ENCODE measurements at places on chromosomes 13 and 19.

- peak; percentile 8 for DNase-seq
Measured at GRCh38 chr13:25738342-25739196, 313.2 kb downstream of the SHISA2 start.

DNA sequence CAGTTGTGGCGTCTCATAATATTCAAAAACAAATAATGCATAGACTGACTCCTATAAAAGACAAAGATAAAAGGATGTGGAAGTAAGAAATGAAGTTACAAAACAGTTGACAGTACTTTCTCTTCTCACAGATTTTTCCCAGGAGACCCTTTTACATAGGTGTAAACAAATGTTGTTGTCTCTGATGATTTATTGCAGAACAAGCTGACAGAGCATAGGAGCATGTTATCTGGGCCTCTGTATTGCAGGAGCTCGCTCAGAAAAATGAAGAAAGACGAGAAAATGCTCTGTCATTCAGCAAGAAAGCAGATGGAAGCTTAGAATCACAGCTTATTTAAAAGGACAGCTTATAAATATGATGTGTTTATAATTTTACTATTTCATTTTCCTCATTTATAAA is 353.6 kb upstream of the GPC6 start:
- DNase-seq: no peak

DNA sequence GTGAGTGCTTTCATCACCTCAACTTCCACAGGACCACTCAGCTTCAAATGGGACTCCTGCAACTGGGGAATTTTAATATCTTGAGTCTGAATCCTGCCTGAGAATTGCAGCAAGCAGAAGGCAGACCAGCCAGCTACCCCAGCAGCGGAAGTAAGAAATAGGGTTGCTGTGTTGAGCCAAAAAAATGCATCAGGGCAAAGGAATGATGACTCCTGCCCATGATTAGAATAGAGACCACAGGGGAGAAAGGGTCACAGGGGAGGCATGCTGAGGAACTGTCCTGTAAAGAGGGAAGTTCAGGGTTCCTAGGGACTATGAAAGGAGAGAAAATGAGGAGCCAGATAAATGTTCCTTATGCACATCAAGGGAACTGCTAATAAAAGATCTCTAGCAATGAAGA is 370.2 kb downstream of the KCTD12 start:
- no peak for DNase-seq

GRCh38 chr19:1401138-1401888 is at the start of gene GAMT:
TSS of gene GAMT (minus strand) at chr19:1401542. CDS start at chr19:1401476, 66 bp downstream.
- DNase-seq: peak; percentile 33

DNA sequence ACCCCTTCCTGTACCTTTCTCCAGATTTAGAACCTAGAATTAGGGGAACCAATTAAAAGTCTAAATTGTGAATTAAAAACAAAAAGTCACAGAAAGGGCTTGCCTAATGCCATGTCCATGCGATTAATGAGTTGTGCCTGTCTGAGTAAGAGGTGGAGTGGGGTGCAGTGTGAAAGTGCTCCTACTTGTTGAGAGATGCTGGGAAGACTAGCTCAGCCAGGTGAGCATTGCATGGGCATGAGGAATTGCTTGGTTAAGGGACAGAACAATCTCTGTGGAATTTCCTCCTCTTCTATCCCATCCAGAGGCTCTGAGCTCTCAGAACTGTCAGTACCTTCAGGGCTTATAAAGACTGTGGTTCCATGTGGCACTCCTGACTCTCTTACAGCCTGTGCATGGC is 159.0 kb upstream of the UBL3 start:
- no peak for DNase-seq

DNA sequence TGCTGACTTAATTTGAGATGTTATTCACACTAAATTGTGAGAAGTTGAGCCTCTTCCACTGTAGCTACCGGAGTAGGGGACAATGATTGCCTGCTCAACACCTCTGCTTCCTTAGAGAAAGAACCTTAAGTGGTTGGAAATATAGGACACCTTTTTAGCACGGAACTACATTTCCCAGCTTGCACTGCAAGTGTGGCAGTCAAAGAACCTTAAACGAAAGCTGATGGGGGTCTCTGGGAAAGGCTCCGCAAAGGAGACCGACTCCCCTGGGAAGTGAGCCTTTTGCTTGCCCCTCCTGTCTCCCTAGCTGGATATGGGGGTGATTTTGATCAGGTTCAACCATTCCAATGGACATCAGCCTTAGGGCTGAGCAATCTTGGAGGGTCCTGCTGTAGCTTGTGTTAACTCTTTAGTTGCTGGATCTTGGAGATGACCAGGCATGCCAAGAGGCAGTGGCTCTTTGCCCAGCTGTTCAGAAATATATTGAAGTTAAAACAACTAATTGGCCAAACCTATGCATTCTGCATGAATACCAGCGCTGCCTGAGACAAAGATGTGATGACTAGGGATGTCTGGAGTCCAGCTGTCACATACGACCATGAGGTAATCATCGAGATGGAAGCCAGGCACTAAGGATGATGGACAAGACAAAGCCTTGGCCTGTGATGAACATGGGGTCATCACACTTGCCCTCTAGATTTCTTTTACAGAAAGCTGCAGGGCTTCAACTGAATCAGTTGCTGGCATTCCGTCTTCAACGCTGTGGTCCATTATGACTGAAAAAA is 286.5 kb downstream of the FOXO1 start:
- no peak for DNase-seq

DNA sequence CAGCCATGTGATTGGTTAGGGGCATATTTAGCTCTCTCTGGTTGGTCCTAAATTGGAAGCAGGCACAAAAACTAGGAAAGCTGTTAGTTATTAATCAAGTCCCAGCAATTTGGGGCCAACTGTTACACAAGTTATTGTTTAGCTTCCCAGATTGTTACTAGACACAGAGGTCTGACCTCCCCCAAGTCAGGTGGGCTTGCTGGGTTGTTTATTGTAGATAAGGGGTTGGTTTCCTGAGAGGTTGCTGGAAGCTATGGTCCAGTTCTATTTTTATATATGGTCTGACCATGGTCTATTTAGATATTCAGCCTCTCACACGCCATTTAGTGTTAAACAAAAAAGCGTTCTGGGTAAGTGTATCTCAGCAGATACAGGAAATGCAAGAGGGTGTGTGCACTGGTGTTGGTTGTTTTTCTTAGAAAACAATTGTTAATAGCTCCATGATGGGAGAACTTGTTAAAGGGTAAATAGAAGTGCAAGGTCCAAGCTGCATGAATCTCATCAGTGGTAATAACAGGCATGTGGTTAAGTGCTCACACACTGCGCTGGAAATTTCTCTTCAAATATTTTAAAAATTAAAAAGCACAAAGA is 150.0 kb downstream of the RAP2A start:
- DNase-seq: no peak

DNA sequence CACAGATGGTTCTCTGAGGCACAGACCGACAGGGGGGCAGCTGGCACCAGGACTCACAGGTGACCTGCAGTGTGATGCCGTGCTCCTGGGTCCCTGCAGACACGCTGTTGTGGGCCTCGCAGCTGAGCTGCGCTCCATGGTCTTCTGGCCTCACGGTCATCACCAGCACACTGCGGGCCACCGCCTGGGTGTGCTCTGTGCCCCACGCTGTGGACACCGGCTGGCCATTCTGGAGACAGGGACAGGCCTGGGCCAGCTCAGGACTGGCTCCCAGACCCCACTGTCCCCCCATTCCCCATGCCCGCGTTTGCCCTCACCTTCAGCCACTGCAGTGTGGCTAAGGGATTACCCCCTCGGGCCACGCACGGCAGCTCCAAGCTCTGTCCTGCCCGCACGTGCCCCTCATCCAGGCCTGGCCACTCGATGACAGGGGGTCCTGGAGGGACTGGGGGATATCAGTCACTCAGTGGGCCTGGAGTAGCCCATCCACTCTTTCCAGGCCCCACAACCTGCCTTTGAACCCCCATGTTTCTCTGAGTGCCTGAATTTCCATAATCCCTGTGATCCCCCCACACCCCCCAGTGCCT is 3.3 kb downstream of the NPHS1 start:
- no peak for DNase-seq

- DNase-seq: no peak
Measured at GRCh38 chr19:17847538-17848366, at the start of gene JAK3. TSS of gene JAK3 (minus strand) at chr19:17847982. CDS start at chr19:17844417, 3,565 bp downstream.
